Testis (tissue), 5 donors: ENCODE measurements at places on chromosomes 5 and 9.

GRCh38 chr5:165242646-165243045 is 1737.2 kb downstream of the MAT2B start:
- DNase-seq = no peak

GRCh38 chr5:67447732-67448131 is 251.1 kb upstream of the CD180 start:
- no peak for DNase-seq

DNA sequence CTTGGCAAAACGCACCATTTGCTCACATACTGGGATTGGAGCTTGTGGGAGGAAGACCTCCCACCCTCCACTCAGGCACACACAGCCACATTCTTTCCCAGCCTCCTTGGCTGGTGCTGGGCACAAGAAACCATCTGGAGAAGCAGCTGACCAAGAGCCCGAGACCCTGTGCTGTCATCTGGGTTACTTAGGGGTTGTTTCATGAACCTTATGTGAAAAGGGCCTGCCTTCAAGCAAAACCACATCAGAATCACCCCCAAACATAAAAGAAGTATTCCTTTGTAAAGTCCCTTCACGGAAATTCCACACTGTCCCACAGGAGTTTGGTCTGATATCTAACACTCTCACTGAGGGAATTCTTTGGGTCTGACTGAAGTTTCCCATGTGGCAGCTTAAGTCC is 172.1 kb downstream of the NR3C1 start:
- DNase-seq = no peak

- peak; percentile 44 for DNase-seq
These were observed 1.5 kb downstream of the PIP5K1B start for GRCh38 chr9:68706363-68707201.

GRCh38 chr9:92159058-92159457 is 43.8 kb upstream of the SPTLC1 start:
- DNase-seq = peak; percentile 2

DNA sequence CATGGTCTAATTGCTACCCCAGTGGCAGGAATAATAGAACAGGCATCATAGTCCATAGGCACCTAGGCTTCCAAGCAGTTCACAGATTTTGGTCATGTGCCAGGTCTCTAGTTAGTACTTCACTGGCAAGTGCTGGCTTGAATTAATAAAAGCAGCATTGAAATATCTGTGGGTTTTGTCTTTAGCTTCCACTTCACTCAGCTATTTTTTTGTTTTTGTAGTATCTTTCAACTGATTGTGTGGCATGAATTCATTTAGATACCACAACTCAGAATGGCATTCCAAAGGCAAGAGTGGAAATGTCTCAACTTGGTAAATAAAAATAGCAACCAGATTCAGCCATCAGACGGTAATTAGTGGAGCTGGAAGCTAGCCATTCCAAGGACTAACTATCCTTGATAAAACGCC is 27.9 kb upstream of the ITGA2 start:
- no peak for DNase-seq

- DNase-seq = peak; percentile 16
These were observed 14.6 kb upstream of the CFAP95 start for GRCh38 chr9:69805962-69806515.

DNA sequence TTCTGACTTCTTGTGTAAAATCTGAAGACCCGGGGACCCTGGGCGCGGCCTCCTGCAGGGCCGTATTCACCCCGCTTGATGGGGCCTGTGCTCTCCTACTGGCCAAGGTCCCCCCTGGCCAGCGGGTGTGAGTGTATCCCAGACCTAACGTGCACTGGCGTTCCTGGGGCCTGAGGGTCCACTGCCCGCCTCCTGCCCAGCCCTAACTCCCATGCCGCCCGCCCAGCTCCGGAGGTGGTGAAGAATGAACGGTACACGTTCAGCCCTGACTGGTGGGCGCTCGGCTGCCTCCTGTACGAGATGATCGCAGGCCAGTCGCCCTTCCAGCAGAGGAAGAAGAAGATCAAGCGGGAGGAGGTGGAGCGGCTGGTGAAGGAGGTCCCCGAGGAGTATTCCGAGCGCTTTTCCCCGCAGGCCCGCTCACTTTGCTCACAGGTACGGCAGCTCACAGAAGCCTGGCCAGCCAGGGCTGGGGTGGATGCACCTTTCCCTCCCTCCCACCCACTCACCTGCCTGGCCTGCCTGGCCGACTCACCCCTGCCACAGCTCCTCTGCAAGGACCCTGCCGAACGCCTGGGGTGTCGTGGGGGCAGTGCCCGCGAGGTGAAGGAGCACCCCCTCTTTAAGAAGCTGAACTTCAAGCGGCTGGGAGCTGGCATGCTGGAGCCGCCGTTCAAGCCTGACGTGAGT is 9.5 kb downstream of the GRK6 start:
- DNase-seq = no peak

DNA sequence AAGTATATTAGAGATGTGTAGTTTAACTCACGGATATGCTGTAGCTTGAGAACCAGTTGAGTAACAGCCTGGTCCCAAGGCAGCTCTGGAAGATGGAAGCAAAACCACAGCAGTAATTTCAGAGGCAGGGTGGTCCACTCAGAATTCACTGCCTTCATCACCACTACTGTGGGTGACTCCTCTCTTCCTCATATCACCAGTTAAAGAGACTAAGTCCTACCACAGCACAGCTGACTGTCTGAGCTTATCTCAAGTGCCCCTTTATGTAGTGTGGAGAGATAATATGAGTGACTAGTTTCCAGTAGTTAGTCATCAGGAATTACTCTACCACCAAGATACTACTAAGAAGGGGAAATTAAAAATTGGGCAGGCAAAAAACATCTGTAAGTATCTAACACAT is 1571.2 kb upstream of the C9orf72 start:
- DNase-seq = no peak

GRCh38 chr5:5792106-5792505 is 369.6 kb downstream of the ICE1 start:
- no peak for DNase-seq

- no peak for DNase-seq
These were observed 94.3 kb downstream of the MVB12B start for GRCh38 chr9:126420643-126421564.

DNA sequence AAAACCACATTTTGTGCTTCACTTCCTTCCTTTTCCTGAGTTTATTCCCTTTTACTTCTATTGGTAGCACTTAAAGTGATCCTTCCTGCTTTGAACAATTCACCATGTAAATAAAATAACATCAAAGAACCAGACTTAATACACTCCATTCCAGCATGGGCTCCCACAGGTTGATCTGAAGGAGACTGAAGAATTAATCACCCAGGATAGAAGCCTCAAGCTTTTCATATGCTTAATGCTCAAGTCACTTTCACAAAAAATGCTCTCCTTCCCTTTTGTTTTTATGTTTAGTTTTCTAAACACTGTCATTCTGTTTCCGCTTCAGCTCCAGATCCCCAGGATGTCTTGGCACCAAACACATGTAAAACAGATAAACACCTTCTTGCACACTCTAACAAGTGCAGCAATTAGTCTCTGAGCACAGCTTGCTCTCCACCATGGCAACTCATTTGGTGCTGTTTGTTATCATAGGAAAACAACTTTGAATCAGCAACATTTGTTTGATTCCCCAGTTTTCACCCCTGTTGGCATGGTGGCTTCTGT is 37.0 kb downstream of the DMRTA1 start:
- no peak for DNase-seq

DNA sequence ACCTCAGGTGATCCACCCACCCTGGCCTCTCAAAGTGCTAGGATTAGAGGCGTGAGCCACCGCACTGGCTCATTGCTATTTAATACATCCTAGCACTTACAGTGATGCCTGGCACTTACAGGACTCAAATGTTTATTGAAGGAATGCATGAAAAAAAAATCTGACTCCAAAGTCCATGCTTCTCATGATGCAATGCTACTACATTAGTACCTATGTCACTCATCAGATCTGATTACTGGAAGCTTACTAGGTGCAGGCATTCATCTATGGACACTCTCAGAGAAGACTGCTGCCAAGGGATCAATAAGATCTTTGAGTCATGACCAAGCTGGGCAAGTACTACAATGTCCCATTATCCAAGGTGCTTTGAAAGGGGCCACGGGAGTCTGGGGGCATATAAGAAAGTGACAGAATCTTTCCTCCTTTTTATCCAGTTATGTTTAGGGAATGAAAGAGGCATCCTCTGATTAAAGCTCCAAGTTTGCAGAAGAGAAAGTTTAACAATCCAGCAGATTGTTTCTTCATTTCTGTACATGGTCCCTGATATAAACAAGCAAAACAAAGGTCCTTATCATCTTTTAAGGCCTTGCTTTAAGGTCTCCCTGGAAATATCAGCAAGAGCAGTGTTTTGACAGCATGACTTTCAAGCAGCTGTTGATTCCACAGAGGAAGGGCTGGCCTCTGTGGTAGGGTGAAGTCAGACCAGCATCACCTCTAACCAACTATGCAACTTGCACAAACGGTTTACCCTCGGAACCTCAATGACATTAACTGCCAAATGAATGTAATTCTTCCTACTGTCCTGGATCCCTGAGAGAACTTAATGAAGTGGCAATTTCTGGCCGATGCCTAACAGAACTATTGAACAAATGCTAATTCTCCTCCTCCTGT is 35.9 kb downstream of the ARPC5L start:
- DNase-seq = no peak

DNA sequence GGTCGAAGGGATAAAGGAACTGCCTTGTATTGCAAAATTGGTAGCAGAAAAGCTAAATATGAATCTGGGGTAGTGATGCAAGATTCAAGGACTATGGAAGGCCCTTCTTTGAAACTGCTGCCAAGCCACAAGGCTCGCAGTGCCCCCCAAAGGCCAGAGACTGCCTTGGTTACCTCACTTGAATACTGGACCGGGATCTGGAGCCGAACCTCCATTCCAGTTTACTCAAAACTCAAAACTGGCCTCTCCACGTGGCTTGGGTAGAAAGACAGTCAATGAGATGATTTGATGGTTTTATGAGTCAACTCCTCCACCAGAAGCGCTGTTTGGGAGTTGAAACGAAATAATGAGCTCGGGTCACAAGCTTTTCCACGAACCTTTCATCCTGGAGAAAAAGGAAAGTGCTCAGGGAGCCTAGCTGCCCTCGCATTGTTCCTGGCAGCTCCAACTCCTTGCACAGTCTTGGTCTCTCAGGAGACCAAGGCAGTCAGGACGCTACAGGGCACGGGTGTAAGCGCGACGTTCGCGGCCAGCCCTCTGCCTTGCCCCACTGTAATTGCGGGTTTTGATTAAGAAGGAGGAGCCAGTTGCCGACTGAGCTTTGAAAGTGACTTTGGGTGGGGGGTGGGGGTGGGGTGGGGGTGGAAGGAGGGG is 2.8 kb downstream of the ST8SIA4 start:
- DNase-seq = no peak

GRCh38 chr5:141485321-141486055 is 658 bp downstream of the PCDHGC4 start:
- DNase-seq = no peak

DNA sequence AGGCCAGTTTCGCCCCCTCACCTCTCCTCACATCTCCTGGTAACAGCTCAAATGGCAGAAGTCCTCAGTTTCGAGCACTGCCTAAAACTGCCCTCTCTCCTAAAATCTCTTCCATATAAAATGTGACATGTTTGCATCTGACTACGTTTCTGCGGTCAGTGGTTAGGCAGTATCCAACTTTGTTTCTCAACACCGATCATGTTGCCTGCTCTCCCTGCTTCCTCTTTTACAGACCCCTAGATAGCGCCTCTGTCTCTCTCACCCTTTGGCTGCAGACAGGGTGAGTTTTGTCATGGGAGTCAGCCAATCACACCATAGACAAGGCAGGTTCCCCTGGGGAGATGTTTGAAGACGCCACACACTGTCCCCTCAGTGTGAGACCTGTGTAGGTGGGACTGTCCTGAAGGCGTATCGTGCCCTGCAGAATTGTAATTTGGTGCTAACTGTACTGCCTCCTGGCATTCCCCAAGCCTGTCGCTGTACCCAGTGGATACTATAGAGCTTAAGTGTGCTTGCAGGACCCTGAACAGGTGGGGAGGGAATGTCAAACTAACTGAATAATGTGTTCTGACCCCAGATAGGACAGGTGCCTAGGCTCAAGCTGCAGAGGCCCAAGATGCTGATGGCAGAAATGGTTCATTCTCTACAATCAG is 1.1 kb downstream of the HEXB start:
- peak; percentile 26 for DNase-seq

DNA sequence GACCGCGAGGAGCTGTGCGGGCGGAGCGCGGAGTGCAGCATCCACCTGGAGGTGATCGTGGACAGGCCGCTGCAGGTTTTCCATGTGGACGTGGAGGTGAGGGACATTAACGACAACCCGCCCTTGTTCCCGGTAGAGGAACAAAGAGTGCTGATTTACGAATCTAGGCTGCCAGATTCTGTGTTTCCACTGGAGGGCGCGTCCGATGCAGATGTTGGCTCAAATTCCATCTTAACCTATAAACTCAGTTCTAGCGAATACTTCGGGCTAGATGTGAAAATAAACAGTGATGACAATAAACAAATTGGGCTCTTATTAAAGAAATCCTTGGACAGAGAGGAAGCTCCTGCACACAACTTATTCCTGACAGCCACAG is 590 bp downstream of the PCDHA6 start:
- DNase-seq = no peak

GRCh38 chr5:146052780-146053179 is 52.6 kb downstream of the PLAC8L1 start:
- no peak for DNase-seq

DNA sequence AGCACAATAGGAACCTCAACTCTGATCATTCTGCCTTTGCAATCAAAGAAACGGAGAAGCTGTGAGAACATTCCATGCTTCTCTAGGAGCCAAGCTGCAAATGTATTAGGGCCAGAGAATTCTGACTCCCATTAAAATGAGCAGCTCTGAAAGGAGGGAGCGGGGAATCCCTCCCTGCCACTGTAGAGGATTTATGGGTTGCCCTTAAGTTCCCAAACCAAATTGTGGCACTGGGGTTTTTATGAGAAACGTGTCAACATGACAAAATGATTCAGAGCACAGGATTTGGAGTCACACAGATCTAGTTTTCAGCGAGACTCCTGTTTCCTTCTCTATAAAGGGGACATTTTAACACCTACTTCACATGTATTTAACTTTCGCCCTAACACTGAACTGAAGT is 1.8 kb downstream of the IL6ST start:
- peak; percentile 36 for DNase-seq

GRCh38 chr5:176631383-176632200 is 1.1 kb downstream of the EIF4E1B start:
- DNase-seq = no peak

DNA sequence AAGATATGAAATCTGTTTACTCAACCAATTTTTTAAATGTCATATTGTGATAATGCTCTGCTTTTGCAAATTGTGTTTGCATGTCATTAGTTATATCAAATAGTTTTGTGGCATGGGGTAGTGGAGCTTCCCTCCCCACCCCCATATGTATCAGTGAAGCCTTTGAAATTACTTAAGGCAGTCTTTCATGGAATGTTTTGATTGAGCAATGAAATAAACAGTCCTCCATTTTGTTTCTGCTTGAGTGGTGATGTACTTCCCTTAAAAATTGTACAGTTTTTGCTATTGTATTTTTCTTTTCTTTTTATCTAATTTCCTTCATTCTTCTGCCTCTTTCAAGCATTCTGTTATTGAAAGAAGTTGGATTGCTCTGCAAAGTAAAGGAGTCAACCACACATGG is 3.5 kb downstream of the SOWAHA start:
- DNase-seq = no peak
